Left lung (tissue), 14 donors: ENCODE measurements at places on chromosomes 3 and 15. TPM values are rescaled to one million over a fixed set of nuclear protein-coding genes. Genes with fewer than 3 reads are reported as not detected.

DNA sequence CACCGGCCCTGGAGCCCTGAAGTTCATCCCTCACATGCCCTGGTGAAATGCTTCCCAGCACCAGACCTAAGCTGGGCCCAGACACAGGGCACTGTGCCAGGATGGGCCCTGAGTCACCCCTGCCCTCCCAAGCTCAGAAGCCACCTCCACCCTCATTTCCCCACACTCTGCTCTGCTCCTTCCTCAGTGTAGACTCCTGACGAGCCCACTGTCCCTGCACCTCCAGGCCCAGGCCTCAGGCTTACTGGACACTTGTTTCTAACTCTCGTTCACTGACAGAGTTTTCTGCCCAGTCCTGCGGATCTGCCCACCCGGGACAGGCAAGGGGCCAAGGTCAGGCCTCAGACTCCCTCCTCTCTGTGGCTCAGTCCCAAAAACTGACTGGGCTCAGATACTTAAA lies 112.6 kb upstream of the RNF7 start:
- no peak for DNase-seq

- no peak for DNase-seq
These were observed 1.5 kb upstream of the SH3GL3 start for GRCh38 chr15:83445643-83446042.

GRCh38 chr3:138426211-138426610 lies 8.2 kb upstream of the ESYT3 start:
- no peak for DNase-seq

- DNase-seq = no peak
These were observed 17.1 kb upstream of the JMJD7 start for GRCh38 chr15:41810651-41811431.

GRCh38 chr3:196849180-196849741 lies 18.5 kb upstream of the SENP5 start:
- DNase-seq = no peak

DNA sequence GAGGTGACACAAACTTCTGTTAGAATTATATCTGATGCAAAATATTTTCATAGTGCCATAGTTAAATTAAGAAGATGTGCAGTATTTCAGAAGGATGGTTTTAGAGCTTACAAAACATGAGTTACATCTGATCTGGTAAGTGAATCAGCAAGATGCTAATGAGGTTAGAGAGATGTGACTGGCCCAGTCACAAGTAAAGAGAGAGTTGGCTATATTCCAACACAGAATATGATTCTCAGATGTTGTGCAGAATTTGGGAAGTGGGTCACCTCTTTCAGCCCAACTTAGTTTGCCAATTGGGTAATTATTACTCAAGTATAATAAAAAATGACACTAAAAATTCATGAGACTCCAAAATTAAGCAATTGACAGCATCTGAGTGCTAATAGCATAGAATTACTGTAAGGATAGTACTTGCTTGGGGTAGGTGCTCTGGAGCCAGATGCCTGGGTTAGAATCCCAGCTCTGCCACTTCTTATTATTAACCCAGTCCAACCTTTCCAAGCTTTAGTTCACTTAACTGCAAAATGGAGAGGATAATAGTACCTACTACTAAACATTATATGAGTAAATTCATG lies 30.8 kb downstream of the P2RY1 start:
- DNase-seq = no peak

- no peak for DNase-seq
These were observed 54.0 kb downstream of the POLQ start for GRCh38 chr3:121491683-121492320.

GRCh38 chr3:198071602-198072287 lies 111.7 kb downstream of the LMLN start:
- no peak for DNase-seq

DNA sequence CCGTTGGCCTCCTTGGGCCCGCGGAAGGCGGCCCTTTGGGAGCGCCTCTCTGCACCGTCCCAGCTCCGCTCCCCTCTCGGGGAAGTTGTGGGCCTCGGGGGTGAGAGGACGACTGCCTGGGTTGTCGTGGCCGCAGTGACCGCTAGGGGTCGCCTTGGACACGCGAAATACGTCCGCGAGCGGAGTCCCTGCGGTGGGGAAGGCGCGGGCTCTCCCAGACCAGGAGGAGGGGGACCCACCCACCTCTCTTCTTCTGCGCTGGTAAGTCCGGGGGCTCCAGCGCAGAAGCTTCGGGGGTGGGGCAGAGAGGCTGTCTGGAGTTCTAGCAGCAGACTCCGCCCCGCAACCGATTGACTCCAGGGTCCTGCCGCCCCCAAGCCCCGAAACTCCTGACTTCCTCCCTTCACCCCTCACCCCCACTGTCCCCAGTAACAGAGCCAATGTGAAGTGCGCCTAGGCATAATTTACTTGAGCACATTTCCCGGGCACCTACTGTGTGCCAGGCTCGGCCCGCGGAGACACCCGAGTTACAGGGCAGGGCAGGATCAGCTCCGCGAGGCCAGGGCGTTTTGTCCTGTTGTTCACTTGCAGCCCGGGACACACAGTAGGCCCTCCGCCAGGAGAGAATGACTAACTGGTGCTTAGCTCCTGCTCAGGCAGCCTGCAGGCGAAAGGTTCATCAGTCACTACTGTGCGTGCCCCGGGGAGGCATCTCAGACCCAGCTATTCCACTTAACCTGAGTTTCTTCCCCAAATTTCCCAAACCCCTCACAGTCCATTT lies 32.8 kb downstream of the DNASE1L3 start:
- peak; percentile 91 for DNase-seq

- DNase-seq = no peak
These were observed 60.3 kb upstream of the EIF1B start for GRCh38 chr3:40249168-40249567.

DNA sequence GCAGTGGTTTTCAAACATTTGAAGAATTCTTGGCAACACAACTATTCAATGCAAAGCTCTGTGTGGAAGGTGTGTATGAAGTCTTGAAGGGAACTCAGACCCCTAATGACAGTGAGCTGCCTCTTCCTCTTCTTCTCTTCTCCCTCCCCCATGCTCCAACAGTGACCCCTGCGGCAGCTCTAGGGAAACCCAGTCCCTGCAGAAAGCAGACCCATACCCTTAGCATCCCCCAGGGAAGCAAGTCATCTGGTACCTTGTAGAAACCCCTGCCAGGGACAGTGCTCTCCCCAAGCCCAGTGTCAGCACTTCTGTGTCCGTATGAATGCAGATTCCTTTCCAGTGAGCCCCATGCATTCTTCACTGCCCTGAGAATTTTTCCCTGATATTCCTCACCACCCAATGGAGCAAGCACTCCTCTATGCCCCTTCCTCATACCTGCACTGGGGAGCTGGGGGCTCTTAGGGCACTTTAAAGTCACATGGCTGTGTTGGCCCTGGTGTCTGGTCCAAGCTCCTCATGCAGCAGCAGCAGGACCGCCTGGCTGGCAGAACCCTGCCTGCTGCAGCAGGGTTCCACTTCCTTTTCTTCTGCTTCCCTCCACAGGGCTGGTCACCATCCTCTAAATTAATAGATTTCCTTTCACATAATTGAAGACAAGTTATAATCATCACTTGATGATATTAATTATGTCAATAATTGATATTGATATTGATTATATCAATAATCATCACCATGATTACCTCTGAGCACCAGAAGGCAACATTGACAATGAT lies 442.5 kb downstream of the EPHB1 start:
- DNase-seq = no peak

GRCh38 chr15:73716417-73716816 lies 32.2 kb downstream of the CD276 start:
- DNase-seq = no peak

DNA sequence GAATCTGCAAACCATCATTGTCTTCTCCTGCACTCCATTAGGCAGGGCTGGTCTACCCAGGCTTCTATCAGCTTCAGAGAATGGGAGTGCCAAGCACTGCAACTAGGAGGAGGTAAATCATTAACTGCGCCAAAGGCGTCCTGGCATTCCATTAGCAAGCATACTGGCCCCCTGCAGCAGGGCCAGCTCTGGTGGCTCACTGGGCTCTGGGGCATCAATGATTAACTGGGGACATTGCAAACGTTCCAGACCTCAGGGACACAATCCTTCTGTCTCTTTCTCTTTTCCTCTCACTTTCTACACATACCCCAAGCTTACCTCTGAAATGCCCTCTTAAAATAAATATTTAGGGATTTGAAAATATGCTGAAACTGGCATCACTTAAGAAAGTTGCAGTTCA lies 129.0 kb downstream of the MYLK start:
- DNase-seq = no peak

DNA sequence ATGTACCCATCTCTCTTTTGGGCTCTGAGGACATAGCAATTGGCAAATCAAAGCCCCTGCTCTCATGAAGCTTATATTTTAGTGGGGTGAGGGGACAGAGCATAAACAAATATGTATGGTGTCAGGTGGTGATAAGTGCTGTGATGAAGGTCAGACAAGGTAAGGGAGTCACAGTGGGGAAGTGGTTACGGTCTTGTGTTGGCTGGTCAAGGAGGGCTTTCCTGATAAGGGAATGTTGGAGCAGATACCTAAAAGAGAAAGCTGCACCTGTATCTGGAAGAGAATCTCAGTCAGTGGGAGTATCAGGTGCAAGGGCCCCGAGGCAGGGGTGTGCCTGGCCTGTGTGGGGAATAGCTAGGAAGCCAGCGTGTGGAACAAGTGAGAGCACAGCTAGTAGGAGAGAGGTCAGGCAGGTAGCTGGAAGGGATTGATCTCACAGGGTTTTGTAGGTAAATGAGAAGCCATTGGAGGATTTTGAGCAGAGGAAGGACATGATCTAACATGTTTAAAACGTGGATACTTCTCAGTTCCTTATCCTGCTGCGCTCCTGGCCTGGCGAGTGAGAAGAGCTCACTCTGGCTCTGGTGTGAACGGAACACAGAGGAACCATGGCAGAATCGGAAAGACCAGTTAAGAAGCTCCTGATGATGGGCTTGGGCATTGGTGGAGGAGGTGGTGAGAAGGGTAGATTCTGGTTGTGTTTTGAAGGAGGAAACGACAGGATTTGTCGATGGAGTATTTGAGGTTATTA lies 35.5 kb downstream of the MRAS start:
- no peak for DNase-seq

- no peak for DNase-seq
These were observed 1.8 kb downstream of the HDGFL3 start for GRCh38 chr15:83205725-83206324.

- no peak for DNase-seq
These were observed 751.7 kb downstream of the CADM2 start for GRCh38 chr3:85710490-85710889.

GRCh38 chr3:172154768-172155664 lies 115.6 kb downstream of the FNDC3B start:
- no peak for DNase-seq

GRCh38 chr15:70067681-70068080 lies 30.0 kb downstream of the TLE3 start:
- no peak for DNase-seq

DNA sequence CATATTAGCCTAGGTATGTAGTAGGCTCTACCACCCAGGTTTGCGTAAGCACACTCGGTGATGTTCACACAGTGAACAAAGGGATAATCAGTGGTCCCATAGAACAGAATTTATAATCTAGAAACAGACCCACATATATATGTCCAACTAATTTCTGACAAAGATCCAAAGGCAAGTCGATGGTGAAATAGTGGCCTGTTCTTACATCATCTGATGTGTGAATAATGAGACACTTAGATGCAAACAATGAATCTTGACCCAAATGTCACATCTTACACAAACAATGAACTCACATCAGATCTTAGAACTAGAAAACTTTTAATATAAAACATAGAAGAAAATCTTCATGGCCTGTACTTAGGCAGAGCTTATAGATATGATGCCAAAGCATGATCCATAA lies 17.6 kb upstream of the TM2D3 start:
- DNase-seq = no peak

Gene LIPC
- 0.76 TPM for total RNA-seq

Gene VEPH1
- total RNA-seq = 86.8 TPM

Gene RASL12
- 23.8 TPM for total RNA-seq

Gene DLL4
- total RNA-seq = 18.1 TPM

Gene PRR23E
- total RNA-seq = not detected

Gene COPG1
- 231 TPM for total RNA-seq

Gene PRSS50
- 0.26 TPM for total RNA-seq

Gene ATP13A5
- total RNA-seq = 1.4 TPM

Gene SKIL
- 96.2 TPM for total RNA-seq
